Pulmonary artery endothelial cell (primary cell): ENCODE measurements at places on chromosomes 4 and X. TPM values are rescaled to one million over a fixed set of nuclear protein-coding genes. Genes with fewer than 3 reads are reported as not detected.

CNGA1 gene
- total RNA-seq: not detected in 2 replicates

RPA4 gene
- 0.73 and 1.2 TPM in 2 replicates for total RNA-seq

GAGE12F gene
- total RNA-seq: not detected in 2 replicates

IGFBP7 gene
- 322 and 445 TPM in 2 replicates for total RNA-seq

GRIA3 gene
- total RNA-seq: under 0.01 TPM in 1 of 2 replicates, not detected in the other

GRCh38 chrX:81301877-81302276 is 100.0 kb downstream of the SH3BGRL start:
- DNase-seq: no peak

DNA sequence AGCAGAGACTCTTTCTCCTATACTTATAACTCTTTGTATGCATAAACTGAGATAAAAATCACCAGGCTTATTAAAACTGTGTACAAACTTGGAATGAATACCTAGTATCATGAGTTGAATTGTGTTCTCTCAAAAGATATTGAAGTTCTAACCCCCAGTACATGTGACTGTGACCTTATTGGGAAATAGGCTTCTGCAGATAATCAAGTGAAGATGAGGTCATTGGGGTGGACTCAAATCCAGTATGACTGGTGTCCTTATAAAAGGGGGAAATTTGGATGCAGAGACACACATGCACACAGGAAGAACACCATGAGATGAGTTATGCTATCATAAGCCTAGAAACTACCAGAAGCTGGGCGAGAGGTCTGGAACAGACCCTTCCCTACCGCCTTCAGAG is 26.2 kb downstream of the ZNF827 start:
- no peak for DNase-seq

DNA sequence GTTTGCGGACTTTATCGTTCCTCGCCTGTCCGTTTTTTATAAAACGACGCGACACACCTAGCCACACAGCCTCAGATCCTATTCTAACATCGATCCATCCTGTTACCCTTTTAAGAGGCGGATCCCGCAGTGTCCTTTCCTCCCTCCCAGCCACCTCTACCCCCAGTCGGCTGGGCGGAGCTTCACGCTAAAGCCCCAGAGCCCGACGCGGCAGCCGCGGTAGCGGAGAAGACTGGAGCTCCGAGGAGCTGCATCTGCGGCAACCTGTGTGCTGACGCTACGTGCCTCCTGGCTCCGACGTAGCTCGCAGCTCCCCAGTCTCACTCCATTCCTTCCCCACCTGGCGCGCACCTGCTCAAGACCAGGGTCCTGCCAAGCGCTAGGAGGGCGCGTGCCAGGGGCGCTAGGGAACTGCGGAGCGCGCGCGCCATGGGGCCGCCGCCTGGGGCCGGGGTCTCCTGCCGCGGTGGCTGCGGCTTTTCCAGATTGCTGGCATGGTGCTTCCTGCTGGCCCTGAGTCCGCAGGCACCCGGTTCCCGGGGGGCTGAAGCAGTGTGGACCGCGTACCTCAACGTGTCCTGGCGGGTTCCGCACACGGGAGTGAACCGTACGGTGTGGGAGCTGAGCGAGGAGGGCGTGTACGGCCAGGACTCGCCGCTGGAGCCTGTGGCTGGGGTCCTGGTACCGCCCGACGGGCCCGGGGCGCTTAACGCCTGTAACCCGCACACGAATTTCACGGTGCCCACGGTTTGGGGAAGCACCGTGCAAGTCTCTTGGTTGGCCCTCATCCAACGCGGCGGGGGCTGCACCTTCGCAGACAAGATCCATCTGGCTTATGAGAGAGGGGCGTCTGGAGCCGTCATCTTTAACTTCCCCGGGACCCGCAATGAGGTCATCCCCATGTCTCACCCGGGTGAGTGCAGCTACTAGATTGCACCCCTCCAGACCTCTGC is at the start of gene RNF128:
RNF128 (plus strand) TSS at position 217 of the 953 bp plus-strand sequence; CDS start at position 430, 213 bp downstream.
- DNase-seq: no peak

- no peak for DNase-seq
Measured at GRCh38 chr4:33837043-33837838, 2407.1 kb downstream of the ARAP2 start.

GRCh38 chr4:76251441-76252270 is at the start of gene FAM47E:
FAM47E (plus strand) TSS chr4:76251721; CDS start chr4:76251747, 26 bp downstream.
- no peak for DNase-seq

DNA sequence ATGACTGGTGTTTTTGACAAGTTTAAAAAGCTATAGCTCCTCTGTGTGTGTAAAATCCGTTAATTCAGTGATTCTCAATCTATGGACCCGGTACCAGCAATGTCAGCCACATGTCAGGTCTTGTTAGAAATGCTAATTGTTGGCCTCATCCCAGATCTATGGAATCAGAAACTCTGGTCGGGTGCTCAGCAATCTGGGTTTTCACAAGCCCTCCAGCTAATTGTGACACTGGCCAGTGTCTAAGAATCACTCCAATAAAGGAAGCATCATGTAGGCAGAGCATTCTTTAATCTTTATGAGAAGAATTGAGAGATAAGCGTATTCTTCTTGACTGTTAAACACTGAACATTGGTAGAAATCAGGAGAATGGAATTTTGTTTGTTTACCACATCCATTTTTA is 1498.2 kb upstream of the TENM3 start:
- no peak for DNase-seq

- DNase-seq: no peak
Measured at GRCh38 chrX:31679861-31680260, 608.0 kb upstream of the FTHL17 start.

DNA sequence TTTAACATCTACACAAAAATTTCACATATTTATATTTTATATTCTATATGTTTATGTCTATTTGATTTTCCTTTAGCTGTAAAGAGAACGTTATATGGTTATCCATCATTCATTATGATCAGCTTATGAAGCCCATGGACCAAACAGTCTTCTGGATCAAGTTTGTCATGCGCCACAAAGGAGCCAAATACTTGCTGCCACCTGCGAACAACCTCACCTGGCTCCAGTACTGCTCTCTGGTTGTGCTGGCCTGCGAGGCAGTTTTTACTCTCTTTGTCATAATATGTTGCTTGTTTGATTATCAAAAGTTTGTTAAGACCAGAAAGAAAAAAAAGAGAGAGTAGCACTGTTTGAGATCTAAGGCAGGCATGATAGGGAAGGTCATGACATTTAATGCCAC is 38.2 kb downstream of the UGT2B7 start:
- DNase-seq: no peak

GRCh38 chr4:121233982-121234381 is 69.9 kb upstream of the TNIP3 start:
- DNase-seq: no peak

DNA sequence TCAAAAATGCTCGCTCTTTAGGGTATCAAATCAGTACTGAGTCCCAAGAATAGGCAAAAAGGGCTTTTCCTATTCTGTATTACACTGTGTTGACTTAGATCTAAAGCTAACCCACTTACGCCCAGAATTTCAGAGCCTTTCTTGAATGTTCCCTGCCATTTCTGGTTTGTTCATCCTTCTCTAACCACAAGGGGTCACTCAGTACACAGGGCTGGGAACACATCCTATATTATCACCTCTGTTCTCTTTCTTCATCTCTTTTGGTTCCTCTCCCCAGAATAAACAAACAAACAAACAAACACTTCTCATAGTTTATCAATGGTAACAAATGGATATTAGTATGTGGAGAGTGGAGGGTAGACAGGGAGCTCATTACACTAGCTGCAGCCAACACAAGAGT is 25.5 kb upstream of the MORC4 start:
- DNase-seq: no peak

- DNase-seq: no peak
Measured at GRCh38 chrX:88425739-88426138, 321.3 kb upstream of the CPXCR1 start.

DNA sequence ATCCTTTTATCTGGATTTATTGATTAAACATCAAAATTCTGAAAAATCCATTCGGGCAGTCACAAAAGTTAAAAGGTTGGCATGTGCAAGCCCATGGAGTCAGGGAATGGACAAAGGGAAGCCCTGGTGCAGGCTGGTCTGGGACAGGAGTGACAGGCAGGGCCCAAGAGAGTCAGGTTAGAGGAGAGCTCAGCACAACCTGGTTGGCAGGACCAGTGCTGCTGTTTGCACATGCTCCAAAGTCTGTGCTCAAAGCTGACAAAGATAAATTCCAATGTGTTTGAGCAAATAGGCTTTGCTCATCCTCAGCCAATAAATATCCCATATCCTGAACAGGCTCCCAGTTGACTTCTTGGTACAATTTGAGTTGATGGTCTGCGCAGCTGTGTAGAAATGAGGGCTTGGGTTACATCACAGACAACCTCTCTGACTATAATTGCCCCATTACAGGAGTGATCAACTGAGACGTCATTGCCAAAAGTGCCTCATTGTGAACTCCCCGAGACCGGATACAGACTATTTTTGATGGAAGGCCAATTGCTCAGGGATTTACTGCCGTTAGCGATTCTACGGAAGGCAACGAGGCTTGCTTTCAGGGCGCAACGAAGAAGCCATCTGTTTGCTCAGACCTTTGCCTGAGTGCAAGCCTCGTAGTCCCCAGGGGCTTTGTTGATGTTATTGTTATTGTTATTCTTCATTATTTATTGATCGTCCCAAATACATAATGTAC is 1008.1 kb upstream of the TENM3 start:
- no peak for DNase-seq

DNA sequence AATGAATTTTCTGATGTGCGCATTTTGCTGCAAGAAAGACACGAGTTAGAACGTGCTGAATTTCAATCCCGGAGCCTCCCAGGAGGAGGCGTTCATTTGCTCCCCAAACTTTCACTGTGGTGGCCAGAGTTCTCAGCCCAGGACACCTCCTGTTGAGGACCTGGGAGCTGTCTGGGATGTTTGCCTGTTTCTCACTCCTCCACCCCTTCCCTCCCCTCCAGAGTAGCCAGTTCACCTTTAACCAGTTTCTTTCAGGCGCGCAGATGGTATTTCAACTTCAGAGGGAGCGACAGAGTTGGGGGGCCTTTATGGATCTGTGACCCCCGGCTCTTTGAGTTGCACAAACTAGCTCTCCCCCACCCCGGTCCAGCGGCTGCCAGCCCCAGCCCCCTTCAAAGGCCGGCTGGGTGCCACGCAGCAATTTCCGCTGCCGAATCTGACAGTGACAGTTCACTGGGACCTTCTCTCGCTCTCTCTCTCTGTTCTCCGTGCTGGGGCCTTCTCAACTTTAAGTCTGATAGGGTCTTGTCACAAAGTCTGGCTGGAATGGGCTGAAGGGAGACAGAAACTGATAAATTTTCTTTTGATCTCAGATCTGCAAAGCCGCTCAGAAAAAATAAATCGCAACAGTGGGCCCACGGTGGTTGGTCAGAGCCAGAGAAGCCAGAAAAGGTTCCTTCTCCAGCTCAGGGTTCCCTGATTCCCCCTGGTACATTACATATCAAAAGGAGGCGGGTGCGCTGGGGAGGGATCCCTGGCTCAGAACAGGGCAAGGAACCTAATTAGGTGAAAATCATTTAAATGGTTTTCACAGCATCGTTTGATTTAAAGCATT is 100.0 kb upstream of the STX18 start:
- DNase-seq: no peak
